Kidney tubule cell (primary cell): ENCODE measurements at places on chromosomes 5 and 9.

GRCh38 chr5:170316937-170317336 is 19.4 kb upstream of the LCP2 start:
- DNase-seq: no peak

- peak; percentile 62 for DNase-seq
Measured at GRCh38 chr5:16690243-16690852, 73.6 kb upstream of the RETREG1 start.

- DNase-seq: no peak
Measured at GRCh38 chr9:96719521-96719920, 58.4 kb downstream of the ZNF510 start.

- DNase-seq: peak; percentile 36
Measured at GRCh38 chr5:122144236-122144635, 14.9 kb downstream of the ZNF474 start.

DNA sequence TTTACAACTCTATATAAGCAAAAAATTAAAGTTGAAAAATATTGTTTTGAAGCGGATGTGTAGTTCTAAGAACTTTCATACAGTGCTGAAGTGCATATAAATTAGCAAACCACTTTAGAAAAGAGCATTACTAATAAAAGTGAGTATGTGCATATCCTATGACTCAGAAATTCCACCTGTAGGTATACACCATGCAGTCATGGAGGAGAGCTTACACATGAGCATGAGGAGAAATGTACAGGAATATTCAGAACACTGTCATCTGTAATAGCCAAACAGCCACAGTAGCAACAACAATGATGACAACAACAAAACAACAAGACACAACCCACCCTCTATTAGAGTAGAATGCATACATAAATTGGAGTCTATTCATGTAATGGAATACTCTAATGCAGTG is 138.2 kb upstream of the ARRDC3 start:
- DNase-seq: peak; percentile 52

GRCh38 chr9:91185193-91185886 is 176.4 kb downstream of the AUH start:
- no peak for DNase-seq
